Naive thymus-derived CD4-positive, alpha-beta T cell (primary cell): ENCODE measurements at places on chromosomes 13 and 19. TPM values are rescaled to one million over a fixed set of nuclear protein-coding genes. Genes with fewer than 3 reads are reported as not detected.

- H3K27ac ChIP-seq = no peak overlapping the region
- H3K4me1 ChIP-seq = no peaks in the 10 kb centered on the region
- H3K4me3 ChIP-seq = no peak overlapping the region
- H3K36me3 ChIP-seq = no peaks in the 10 kb centered on the region
- H3K27me3 ChIP-seq = no peaks in the 10 kb centered on the region
Measured at GRCh38 chr19:756236-756635, 5.3 kb downstream of the MISP start.

ZNF430 gene
- 26.4 and 29.1 TPM in 2 replicates for total RNA-seq

GRCh38 chr19:48568345-48568886 lies 16.4 kb downstream of the SULT2B1 start:
- H3K27me3 ChIP-seq = no peaks in the 10 kb centered on the region
- H3K4me3 ChIP-seq = no peak overlapping the region
- no peak overlapping the region for H3K27ac ChIP-seq
- DNase-seq = no peak
- H3K4me1 ChIP-seq = no peaks in the 10 kb centered on the region
- no peaks in the 10 kb centered on the region for H3K36me3 ChIP-seq

ATP11A gene
- 111 TPM for total RNA-seq

GRCh38 chr13:113322043-113322461 lies 25.0 kb downstream of the LAMP1 start:
- H3K4me1 ChIP-seq = no peaks in the 10 kb centered on the region
- H3K27me3 ChIP-seq = no peaks in the 10 kb centered on the region
- DNase-seq = no peak
- H3K4me3 ChIP-seq = no peak overlapping the region
- peaks cover 15% of the 10 kb centered on the region for H3K36me3 ChIP-seq

MLLT1 gene
- total RNA-seq = 46.7 and 47.5 TPM in 2 replicates

GRCh38 chr13:91238036-91238435 lies 109.5 kb upstream of the MIR17HG start:
- H3K4me1 ChIP-seq = no peaks in the 10 kb centered on the region
- no peaks in the 10 kb centered on the region for H3K27me3 ChIP-seq
- DNase-seq = no peak
- no peak overlapping the region for H3K4me3 ChIP-seq
- no peak overlapping the region for H3K27ac ChIP-seq
- H3K36me3 ChIP-seq = no peaks in the 10 kb centered on the region

NRTN gene
- total RNA-seq = 1.0 TPM

- H3K27me3 ChIP-seq = no peaks in the 10 kb centered on the region
- H3K27ac ChIP-seq = no peak overlapping the region
- H3K4me3 ChIP-seq = no peak overlapping the region
- no peaks in the 10 kb centered on the region for H3K36me3 ChIP-seq
Measured at GRCh38 chr13:32264407-32264806, 50.8 kb downstream of the ZAR1L start.
